Suprapubic skin (tissue), 4 donors: ENCODE measurements at places on chromosomes 7 and 10. TPM values are rescaled to one million over a fixed set of nuclear protein-coding genes. Genes with fewer than 3 reads are reported as not detected.

PAX4 gene
- total RNA-seq, result not detected

- no peaks in the 10 kb centered on the region for H3K27me3 ChIP-seq
- H3K36me3 ChIP-seq, result no peaks in the 10 kb centered on the region
- peak overlapping the region; percentile 72 for H3K4me3 ChIP-seq
- no peak for DNase-seq
Measured at GRCh38 chr10:68561865-68562649, 1.9 kb downstream of the TET1 start.

DNA sequence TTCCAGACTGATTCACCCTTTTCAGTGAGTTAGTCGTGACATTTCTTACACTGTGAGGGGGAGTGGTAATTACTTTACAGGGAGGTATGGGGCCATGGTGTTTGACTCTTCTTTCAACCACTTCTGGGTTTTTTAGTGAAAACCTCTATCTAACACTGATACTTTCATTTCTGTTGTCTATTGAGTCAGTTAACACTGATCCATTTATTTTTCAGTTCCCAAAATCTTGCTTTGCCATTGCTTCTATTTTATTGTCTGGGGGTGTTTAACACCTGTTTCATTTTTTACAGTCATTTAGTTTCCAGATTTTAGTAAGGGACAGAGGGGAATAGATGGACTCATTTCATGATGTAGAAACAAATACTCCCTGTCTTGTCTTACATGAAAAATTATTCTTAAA lies 61.5 kb downstream of the HELLS start:
- H3K27ac ChIP-seq, result no peak overlapping the region
- H3K27me3 ChIP-seq, result no peaks in the 10 kb centered on the region
- no peaks in the 10 kb centered on the region for H3K4me1 ChIP-seq

- peaks cover 4% of the 10 kb centered on the region for H3K27me3 ChIP-seq
- H3K27ac ChIP-seq, result no peak overlapping the region
- DNase-seq, result no peak
- H3K36me3 ChIP-seq, result no peaks in the 10 kb centered on the region
- no peak overlapping the region for H3K4me3 ChIP-seq
Measured at GRCh38 chr7:30702200-30702599, 19.9 kb upstream of the CRHR2 start.

DNA sequence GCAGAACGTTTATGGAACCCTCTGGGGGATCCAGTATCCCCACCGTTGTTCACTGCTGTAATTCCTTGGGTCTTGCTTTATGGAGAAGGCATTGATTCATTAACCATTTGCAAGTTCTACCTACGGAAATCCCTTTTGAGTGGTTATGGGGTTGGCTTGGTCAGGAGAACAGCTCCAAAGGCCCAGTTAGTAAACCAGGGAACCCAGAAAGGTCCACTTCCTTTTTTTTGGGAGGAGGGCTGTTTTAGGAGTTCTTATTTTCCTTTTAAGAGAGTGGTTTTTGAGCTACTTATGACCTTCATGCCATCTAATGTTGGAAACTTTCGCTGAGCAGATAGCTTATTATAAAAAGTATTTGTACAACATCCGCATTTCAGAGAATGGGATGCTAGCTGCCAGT lies 1.3 kb downstream of the POR start:
- DNase-seq, result no peak
- no peak overlapping the region for H3K27ac ChIP-seq
- H3K27me3 ChIP-seq, result no peaks in the 10 kb centered on the region
- peak overlapping the region; percentile 96 for H3K4me3 ChIP-seq

DNA sequence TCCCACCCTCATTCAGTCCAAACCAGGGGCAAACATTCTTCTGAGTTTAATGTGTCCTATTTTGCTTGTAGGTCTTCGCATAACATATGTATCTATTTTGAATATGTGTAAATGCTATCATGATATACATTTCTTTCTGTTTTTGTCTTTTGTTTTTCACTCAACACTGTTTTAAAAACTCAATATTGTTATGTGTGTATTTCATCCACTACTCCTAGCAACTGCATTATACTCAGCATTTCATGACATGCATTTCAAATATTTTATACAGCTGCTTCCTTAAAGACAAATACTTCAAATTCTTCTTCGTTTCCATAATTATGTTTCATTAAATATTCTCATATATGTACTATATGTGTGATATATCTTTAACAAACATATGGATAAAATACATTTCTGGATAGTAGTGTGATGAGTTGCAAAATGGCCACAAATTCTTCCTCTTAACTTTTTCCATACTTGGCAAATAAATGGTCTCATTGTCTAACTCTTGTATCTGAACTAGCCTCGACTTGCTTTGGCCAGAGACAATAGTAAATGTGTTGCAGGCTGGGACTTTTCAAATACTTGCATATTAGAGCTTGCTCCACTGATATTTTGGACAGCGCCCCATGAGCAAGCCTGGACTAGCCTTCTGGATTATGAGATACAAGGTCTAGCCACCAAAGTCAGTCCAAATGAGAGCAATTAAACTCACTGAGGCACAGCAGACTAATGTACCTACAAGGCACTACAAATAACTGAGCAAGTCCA lies 539.7 kb upstream of the KCND2 start:
- DNase-seq, result no peak
- H3K4me3 ChIP-seq, result no peak overlapping the region
- no peaks in the 10 kb centered on the region for H3K36me3 ChIP-seq
- H3K27me3 ChIP-seq, result no peaks in the 10 kb centered on the region
- H3K4me1 ChIP-seq, result no peaks in the 10 kb centered on the region

DNA sequence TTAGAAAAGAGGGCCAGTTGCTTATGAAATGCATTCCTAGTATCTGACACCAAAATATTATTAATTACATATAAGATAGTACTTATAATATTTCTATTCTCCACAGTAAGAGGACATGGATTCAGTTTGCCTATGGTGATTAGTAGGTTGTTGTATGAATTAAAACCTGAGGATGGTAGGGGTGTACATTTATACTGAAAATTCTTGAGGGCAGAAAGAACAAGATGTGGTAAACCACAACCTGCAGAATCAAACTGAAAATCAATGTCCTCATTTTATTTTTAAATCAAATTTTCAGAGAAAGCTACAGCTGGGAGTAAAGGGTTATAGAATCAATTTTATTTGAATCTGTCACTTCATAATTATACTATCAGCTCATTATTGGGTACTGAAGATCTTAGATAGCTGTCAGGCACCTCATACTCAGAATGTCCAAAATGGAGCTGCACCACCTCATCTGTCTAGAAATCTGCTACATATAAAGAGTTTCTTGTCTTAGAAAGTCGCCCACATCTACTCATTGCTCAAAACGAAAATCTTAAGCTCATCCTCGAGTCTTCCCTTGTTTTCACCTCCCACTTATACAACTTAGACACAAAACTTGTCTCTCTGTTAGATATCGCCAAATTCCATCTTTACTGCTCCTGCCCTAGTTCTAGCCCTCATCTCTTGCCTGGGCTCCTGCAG lies 65.4 kb downstream of the MYO3A start:
- H3K27ac ChIP-seq, result no peak overlapping the region
- no peak overlapping the region for H3K4me3 ChIP-seq
- H3K27me3 ChIP-seq, result no peaks in the 10 kb centered on the region
- H3K36me3 ChIP-seq, result no peaks in the 10 kb centered on the region
- no peaks in the 10 kb centered on the region for H3K4me1 ChIP-seq
